T-cell (primary cell): ENCODE measurements at places on chromosomes 5 and 9. TPM values are rescaled to one million over a fixed set of nuclear protein-coding genes. Genes with fewer than 3 reads are reported as not detected.

PCDHGA2 gene
- not detected for total RNA-seq

SLC36A2 gene
- total RNA-seq, result not detected

PCDHGA6 gene
- 0.19 TPM for total RNA-seq

CDH18 gene
- not detected for total RNA-seq

PROB1 gene
- total RNA-seq, result 0.80 TPM

DOCK8 gene
- total RNA-seq, result 215 TPM

RAD50 gene
- 19.7 TPM for total RNA-seq

PDLIM4 gene
- total RNA-seq, result not detected

DNA sequence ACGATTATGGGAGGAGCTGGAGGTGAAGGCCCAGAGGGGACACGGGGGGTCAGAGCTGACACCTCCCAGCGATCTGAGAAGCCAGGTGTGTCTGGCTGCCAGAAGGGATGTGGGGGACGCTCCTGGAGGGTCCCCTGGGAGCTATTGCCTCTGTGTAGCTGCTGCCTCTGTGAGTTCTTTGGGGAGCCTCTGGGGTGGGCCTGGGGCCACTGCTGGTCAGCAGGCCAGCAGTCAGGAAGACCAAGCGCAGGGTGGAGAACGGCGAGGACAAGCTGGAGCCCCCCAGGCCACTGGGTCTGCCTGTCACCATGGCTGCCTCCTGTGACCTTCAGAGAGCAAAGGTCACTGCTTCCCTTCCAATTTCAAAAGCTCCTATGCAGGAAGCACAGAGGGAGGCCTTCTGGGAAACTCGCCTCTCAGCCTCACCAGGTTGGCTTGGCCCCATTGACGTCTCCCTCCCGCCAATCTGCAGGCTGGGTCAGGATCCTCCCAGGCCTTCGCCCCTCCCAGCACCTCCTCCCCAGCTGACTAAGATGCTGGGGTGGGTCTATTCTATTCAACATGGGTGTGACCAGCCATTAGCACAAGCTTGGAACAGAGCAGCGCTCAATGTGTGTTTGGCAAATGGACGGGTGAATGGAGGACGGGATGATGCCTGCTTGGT is 126.4 kb downstream of the GAPVD1 start:
- no peaks in the 10 kb centered on the region for H3K27me3 ChIP-seq
- no peak for DNase-seq
- no peaks in the 10 kb centered on the region for H3K4me1 ChIP-seq
- H3K36me3 ChIP-seq, result no peaks in the 10 kb centered on the region
- no peak overlapping the region for H3K27ac ChIP-seq
- H3K4me3 ChIP-seq, result no peak overlapping the region

GRCh38 chr5:12624776-12625560 is 720.7 kb upstream of the CTNND2 start:
- no peak overlapping the region for H3K27ac ChIP-seq
- DNase-seq, result no peak
- no peak overlapping the region for H3K4me3 ChIP-seq
- no peaks in the 10 kb centered on the region for H3K4me1 ChIP-seq
- no peaks in the 10 kb centered on the region for H3K27me3 ChIP-seq

- H3K4me3 ChIP-seq, result no peak overlapping the region
- no peak for DNase-seq
- H3K27me3 ChIP-seq, result no peaks in the 10 kb centered on the region
- no peak overlapping the region for H3K27ac ChIP-seq
- no peaks in the 10 kb centered on the region for H3K4me1 ChIP-seq
Observed at GRCh38 chr5:127660047-127660733, 11.3 kb downstream of the CTXN3 start.

- DNase-seq, result no peak
- no peaks in the 10 kb centered on the region for H3K27me3 ChIP-seq
- peaks cover 56% of the 10 kb centered on the region for H3K36me3 ChIP-seq
- no peak overlapping the region for H3K27ac ChIP-seq
Observed at GRCh38 chr5:1820381-1820780, 19.2 kb downstream of the NDUFS6 start.

DNA sequence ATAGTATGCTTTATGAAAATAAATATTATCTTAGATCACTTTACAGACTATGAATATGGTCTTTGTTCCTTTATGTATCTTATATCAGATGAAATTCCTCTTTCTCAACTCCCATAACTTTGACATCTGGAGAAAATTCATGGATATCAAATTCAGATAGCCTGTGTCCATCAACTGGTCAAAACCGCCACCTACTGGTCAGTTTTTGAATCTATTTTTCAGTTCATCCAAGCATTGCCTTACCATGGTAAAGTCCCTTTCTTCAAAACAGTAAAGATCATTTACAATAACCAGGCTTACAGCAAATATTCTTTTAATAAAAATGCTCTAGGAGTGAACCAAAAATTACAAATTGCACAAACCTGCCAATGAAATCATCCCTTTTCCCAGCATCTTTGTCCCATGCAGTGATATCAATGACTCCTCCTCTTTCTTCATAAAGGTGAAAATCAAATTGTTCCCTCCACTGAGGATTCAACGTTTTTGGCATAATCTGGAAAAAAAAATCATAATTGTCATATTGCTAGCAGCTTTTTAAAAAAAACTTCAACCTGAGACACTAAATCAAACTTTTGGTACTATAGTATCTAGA is 290.5 kb downstream of the SLF1 start:
- no peak overlapping the region for H3K27ac ChIP-seq
- H3K27me3 ChIP-seq, result no peaks in the 10 kb centered on the region
- H3K36me3 ChIP-seq, result no peaks in the 10 kb centered on the region
- H3K4me1 ChIP-seq, result no peaks in the 10 kb centered on the region
- DNase-seq, result no peak
- no peak overlapping the region for H3K4me3 ChIP-seq

DNA sequence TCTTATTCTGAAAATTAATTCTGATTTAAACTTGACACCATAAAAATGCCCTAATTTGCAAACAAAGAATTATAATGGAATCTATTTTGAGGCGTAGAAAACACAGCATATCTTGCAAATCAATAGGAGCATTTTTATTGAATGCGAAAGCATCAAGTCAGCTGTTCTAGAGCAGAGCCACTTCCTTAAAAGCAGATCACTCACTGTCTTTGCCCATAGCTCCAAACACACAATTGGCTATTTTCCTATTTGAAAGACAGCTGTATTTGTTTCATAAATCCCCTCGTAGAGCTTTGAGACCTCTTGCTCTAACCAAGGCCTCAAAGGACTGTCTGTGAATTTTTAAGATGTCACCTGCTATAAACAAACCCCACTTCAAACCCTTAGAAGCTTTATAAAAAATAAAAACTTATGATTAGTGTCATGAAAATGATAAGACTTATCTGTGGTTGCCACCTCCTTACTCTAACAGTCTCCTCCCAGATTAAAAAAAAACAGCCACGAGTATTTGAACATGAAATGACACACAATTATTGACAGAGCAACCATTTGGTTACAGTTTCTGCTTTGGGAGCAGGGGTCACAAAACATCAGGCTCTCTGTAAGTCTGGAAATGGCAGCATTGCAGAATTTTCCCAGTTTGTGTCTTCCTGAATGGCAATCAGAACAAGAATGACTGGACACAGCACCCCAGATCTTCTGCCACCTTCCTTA is 75.6 kb upstream of the RASEF start:
- no peaks in the 10 kb centered on the region for H3K27me3 ChIP-seq
- H3K4me1 ChIP-seq, result no peaks in the 10 kb centered on the region
- no peak overlapping the region for H3K4me3 ChIP-seq
- H3K36me3 ChIP-seq, result no peaks in the 10 kb centered on the region

DNA sequence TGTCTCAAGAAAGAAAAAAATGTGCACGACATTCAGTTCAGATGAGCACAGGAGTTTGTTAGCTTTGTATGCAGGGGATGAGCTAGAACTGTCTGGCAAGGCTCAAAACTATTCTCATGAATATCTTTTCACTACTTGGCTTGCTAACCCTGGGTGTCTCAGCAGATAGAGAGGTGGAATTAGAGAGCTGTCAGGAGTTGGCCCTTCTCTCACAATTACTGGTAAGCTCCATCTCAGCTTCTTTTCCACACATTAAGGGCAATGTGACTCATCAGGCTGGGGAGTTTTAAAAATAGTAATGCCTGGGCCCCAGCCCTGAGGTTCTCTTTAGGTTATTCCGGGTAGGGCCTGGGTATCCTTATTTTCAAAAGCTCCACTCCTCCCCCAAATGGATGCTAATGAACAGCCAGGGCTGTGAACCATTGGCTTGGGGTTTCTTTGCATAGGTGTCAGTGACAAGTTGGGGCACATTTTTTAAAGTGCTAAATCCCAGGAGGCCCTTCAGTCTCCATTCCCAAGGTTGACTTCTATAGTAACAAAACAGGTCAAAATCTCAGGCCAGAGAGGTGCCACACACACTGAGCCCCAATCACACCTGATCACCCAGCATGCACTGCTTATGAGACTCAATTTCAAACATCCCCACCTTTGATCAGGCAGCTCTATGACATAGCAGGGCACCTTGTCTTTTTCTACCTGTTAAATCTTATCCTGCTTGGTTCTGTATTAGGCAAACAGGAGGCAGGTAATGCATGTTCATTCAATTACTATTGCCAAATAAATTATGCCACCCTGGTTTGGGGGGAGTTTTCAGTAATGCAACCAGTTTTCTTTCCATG is 239.7 kb upstream of the DAP start:
- H3K27me3 ChIP-seq, result no peaks in the 10 kb centered on the region
- no peak for DNase-seq
- no peaks in the 10 kb centered on the region for H3K36me3 ChIP-seq

- H3K4me1 ChIP-seq, result no peaks in the 10 kb centered on the region
- no peak for DNase-seq
- no peak overlapping the region for H3K4me3 ChIP-seq
- no peaks in the 10 kb centered on the region for H3K36me3 ChIP-seq
Observed at GRCh38 chr5:173282916-173283315, 45.3 kb downstream of the STC2 start.

DNA sequence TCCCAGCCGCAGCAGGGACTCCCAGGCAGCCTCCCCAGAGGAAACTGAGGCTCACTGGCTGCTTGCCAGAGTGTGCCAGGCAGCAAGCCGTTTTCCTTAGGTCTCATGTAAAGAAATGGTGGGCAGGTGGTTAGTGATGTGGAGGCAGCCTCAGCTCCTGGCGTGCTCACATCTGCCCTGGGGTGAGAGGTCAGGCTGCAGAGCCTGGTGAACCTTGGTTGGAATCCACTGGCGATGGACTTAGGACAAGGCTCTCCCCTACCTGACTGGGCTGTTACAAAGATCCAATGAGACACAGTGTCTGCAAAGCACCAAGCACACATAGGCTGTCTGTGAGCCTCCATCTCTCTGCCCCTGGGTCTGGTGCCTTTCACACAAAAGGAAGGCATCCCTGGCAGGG is 30.9 kb downstream of the LHX6 start:
- no peak overlapping the region for H3K4me3 ChIP-seq
- no peaks in the 10 kb centered on the region for H3K36me3 ChIP-seq
- H3K27me3 ChIP-seq, result peaks cover 13% of the 10 kb centered on the region
- H3K4me1 ChIP-seq, result no peaks in the 10 kb centered on the region
- no peak for DNase-seq
- no peak overlapping the region for H3K27ac ChIP-seq

DNA sequence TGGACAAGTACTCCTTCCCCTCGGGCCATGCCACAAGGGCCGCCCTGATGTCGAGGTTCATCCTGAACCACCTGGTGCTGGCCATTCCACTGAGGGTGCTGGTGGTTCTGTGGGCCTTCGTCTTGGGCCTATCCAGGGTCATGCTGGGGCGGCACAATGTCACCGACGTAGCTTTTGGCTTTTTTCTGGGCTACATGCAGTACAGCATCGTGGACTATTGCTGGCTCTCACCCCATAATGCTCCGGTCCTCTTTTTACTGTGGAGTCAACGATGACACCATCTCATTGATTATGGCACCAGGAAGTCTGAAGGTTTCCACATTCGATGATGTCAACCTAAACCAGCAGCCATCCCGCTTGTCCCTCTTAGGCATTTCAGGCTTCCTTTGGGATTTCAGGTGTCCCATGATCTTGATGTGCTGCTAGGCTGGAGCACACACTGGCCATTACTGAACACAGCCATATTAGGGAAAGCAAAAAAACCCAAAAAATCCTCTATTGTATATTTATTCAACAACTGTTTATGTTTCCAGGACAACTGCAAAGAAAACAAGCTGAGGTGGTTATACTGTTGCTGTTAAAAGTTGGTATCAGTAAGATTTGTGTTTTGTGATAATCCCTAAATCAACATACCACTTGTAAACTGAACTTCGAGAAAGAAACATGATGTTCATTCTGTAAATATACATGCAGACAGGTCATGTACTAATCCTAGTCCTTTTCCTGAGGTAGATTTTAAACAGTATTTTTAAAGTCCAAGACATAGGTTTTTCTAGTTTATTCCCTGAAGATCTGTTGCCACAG is 1.1 kb downstream of the PLPP6 start:
- H3K36me3 ChIP-seq, result no peaks in the 10 kb centered on the region
- H3K4me3 ChIP-seq, result peak overlapping the region; percentile 69
- DNase-seq, result no peak

GRCh38 chr5:110106750-110107149 is 417.0 kb downstream of the MAN2A1 start:
- no peak for DNase-seq
- H3K36me3 ChIP-seq, result no peaks in the 10 kb centered on the region
- H3K27ac ChIP-seq, result no peak overlapping the region
- H3K4me1 ChIP-seq, result peaks cover 33% of the 10 kb centered on the region

GRCh38 chr5:141565826-141566570 is 52.8 kb downstream of the DIAPH1 start:
- H3K36me3 ChIP-seq, result peaks cover 87% of the 10 kb centered on the region
- H3K4me3 ChIP-seq, result no peak overlapping the region
- no peak overlapping the region for H3K27ac ChIP-seq
- H3K27me3 ChIP-seq, result no peaks in the 10 kb centered on the region
- H3K4me1 ChIP-seq, result peaks cover 2% of the 10 kb centered on the region

- no peak overlapping the region for H3K4me3 ChIP-seq
- no peaks in the 10 kb centered on the region for H3K4me1 ChIP-seq
- DNase-seq, result no peak
- no peak overlapping the region for H3K27ac ChIP-seq
Observed at GRCh38 chr5:10521466-10522223, 42.2 kb upstream of the ANKRD33B start.

DNA sequence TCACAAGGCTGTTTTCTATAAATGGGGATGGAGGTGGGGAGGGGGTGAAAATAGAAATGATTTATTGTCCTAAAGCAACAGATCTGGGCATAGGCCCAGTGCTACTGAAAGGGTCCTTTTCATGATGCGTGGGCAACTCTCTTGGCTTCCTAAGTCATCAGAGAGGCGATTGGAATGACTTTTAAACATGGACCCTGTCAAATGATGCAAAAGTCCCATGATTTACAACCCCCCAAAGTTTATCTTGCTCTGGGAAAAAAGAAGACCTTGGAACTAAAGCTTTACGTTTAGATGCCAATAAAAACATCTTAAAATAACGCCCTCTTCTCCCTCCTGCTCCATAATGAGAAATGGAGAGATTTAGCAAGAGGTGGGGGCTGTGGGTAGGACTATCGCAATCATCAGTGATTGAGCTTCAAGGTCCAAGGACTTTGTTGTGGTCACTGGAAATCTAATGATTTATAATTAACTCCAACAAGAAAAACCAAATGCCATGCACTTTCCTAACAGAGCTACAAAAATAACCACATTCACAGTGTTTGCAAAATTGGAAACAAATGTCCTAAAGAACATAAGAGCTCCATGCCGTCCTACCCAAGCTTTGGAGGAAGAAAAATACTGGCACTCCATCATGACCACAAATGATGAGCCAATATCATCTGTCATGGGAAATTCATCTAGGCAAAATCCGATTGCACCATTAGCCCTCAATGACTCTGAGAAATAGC is 167.5 kb upstream of the CLINT1 start:
- no peaks in the 10 kb centered on the region for H3K27me3 ChIP-seq
- no peak overlapping the region for H3K27ac ChIP-seq
- H3K4me3 ChIP-seq, result no peak overlapping the region

GRCh38 chr9:20397348-20397747 is 225.0 kb downstream of the MLLT3 start:
- DNase-seq, result no peak
- no peaks in the 10 kb centered on the region for H3K36me3 ChIP-seq
- H3K27me3 ChIP-seq, result no peaks in the 10 kb centered on the region
- H3K4me3 ChIP-seq, result no peak overlapping the region
- peaks cover 38% of the 10 kb centered on the region for H3K4me1 ChIP-seq
- H3K27ac ChIP-seq, result no peak overlapping the region
